ENCODE measurements at places on chromosomes 6 and 20. TPM values are rescaled to one million over a fixed set of nuclear protein-coding genes. Genes with fewer than 3 reads are reported as not detected.
A peak's percentile ranks its signal among the peaks of the same experiment; 100 is the strongest.

GRCh38 chr20:17885544-17885943 lies 83.0 kb downstream of the SNX5 start:
- DNase-seq: peak; percentile 43

- DNase-seq: no peak
Measured at GRCh38 chr6:106159531-106159940, 73.4 kb downstream of the PRDM1 start.

GRCh38 chr6:96611342-96611991 lies 48.5 kb downstream of the FHL5 start:
- no peak for DNase-seq

GPLD1 gene
- total RNA-seq: 1.2 TPM

DNA sequence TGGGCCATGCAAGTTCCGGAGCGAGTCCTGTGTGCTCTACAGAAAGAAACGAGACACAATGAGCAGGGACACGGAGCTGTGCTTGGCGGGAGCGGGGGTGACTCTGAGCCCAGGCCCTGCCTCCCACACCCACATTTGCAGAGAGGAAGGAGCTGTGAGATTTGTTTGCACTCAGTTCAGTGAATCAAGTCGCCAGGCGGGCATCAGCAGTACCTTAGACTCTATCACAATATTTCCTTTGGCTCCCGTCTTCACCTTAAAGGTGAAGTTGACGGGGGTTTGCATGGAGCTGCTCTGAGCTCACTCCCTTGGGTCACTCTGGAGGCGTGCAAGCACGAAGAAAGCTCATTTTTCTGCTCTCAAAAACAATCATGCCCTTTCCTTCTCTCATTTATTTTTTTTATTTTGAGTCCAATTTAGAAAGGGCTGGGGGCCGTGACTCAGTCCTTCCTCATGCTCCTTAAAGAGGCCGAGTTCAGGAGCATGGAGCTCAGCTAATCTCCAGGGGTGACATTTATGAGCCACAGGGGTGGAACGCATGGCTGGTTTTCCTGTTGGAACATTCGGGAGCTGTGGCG lies 188.2 kb downstream of the NFATC2 start:
- DNase-seq: no peak

- no peak for DNase-seq
Measured at GRCh38 chr20:53828682-53829254, 235.1 kb upstream of the ZNF217 start.

DNA sequence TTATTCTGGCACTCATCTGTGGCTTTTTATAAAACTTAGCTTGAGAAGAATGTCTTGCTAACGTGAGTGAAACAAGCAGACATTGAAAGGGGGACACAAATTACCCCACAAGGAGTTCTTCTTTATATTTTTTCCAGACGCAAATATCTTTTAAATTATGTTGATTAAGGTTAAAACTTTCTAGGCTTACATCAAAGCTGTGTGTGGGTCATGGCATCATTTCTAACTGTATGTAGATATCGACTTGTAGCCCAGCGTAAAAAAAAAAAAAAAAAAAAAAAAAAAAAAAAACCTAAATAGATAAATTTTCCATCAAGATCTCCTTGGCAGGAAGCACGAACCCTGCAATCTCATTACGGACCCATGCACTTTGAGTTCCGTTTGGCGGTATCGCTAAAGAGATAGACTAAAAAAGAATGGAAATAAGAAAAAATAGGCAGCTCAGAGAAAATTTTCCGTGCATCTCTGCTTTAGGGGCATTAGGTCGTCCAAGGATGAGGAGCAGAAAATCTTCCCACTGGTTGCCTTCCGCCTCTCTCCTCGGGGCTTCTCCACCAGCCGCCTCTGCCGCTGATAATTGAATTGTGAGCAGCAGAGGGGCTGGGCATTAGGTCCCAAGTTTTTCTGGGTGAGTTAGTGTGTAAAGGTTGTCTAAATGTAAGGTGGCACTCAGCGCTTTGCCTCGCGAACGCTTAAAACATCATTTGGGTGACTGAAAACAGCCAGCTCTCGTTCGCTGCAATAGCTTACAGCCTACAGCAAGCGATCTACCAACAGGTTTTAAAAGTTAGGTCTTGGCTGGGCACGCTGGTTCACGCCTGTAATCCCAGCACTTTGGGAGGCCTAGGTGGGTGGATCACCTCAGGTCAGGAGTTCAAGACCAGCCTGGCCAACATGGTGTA lies 194.0 kb downstream of the TRIM27 start:
- no peak for DNase-seq

SRMS gene
- not detected for total RNA-seq

DNA sequence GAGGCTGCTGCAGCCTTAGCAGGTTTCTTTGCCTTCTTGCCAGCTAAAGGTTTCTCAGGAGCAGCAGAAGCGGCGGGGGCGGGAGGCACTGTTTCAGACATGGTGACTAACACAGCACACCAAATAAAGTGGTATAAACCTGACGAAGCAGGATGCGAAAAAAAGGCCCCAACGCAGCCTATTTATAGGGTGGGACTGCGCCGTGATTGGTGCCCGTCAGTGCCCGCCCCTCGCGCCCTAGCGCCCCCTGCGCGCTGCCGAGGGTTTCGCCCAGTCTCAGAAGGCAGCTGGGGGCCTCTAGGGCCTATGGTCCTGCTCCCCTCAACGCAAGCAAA lies 55.0 kb downstream of the TRIM38 start:
- DNase-seq: peak; percentile 81

TCP11 gene
- total RNA-seq: not detected

GRCh38 chr20:35150846-35151579 lies 3.9 kb upstream of the EDEM2 start:
- no peak for DNase-seq

DNA sequence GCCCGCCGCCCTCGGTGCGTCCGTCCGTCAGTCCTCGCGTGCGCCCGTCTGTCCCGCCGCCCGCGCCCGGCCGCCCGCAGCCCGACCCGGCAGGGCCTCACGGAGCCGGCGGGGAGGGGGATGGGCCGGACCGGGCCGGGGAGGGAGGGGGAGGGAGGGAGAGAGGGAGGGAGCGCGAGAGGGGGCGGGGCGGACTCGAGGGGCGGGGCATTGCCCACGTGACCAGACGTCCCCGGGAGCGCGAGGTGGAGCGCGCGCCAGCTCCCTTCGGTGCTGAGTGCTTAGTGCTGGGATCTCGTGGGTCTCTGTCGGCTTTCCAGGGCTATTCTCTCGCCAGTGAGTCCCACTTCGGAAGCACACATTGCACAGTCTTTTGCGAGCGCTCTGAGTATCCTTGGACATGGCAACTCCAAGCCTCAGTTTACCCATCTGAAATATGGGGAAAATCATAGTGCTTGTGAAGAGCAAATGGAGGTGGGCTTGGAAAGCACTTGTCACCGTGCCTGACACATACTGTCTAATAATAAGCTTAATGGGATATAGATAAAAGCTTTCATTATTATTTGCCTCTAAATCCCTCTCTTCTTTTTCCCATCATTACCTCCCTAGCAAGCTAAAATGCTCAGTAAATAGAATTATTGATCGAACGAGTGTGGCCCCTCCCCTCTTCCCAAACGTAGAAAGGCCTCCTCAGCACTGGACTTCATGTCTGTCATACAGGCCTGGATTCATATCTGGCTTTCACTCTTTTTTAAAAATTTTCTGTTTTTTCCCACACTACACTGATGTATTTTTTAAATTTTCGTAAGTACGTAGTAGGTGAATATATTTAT lies at the start of gene NCOA6:
NCOA6 (minus strand) TSS at position 122 of the 833 bp plus-strand sequence. CDS start 43,296 bp downstream, outside the sequence.
- DNase-seq: peak; percentile 89

DNA sequence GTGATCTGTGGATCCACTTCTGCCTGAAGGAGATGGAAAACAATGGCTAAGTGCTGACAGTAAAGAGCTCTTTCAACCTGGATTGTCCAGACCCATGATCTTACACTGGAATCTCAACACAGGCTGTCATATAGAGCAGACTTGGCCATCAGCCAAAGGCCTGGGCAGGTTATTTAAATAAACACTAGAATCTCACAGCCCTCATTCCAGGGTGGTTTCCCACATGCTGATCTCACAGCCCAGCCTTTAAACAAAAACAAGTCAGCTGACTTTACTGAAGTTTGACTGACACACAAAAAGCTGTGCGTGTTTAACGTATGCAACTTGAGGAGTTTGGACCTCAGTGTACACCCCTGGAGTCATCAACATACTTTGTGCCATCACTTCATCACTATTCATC lies 28.4 kb downstream of the SYNDIG1 start:
- DNase-seq: no peak

C6orf58 gene
- total RNA-seq: not detected

DNA sequence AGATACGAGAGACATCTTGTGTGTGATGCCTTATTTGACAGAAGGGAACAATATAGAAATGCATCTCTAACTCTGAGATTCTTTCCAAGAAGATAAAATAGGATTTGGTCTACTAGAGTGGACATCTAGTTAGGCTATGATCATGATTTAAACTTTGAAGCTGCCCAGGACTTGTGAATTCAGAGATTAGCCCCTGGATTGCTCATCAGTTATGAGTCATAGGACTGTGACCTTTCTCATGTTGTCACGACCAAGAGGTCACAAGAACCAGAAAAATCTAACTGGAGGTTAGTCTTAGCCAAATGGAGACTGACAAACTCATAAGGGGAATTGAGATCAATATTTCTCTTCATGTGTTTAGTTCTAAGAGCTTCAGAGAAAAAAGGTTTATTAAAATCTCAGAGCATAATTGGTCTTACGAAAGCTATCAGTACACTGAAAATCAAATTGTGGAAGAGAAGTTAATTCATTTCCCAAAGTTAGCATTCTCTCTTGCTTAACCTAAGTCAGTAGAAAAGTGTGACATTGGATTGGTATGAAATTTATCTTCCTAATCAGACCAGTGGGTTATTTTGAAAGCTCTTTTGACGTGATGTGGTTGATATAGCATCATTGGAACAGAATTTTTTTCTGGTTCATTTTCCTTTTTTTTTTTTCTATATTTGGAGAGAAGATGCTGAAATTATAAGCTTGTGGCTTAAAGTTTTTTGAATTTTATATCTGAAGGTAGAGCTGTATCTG lies 245.7 kb downstream of the RNF144B start:
- no peak for DNase-seq

TAGAP gene
- 1.6 TPM for total RNA-seq

BHLHE23 gene
- not detected for total RNA-seq

DNA sequence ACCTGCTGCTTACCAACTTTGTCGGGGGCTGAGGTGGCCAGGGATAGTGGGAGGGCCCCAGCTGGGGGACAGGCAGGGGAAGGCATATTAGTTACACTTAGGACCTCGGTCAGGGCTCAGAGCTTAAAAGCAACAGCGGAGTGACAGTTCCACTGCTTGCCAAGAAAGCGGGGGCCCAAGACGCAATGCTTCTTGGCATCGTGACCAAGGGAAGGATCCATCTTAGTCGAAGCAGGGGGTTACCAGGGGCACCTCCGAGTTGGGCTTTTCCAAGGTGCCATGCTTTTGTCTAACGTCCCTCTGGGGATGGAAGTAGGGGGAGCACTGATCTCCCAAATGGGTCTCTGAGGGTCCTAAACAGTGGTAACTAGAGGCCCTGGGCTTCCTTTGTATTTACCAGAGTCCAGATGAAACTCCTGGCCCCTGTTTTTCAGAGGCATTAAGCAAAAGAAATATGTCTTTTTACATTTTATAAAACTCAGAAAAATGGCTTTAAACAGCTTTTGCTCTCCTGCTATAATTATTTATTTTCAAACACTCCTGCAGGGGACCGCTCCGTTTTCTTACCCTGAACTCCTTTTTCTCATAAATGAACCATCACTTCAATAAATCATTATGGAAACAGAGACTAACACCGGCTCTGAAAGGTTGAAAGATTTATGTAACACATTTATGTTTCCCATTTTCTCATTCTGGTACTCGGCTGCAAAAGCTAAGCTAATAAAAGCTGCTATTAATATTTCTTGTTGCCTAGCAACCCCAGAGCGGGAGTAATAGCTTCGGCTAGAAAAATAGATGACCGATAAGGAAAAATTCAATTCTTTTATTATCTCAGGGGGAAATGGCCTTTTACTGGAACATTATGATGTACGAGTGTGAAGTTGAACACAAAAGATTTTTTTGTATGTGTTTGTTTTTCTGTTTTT lies 100.4 kb downstream of the TOX2 start:
- DNase-seq: no peak

All from left cardiac atrium (tissue), 4 donors.